Stimulated activated CD4-positive, alpha-beta T cell treated with anti-CD3 and anti-CD28 coated beads, TNF-alpha, amount 100 ng/mL, for 48 hours (primary cell): ENCODE measurements at places on chromosomes 13 and 19.
A peak's percentile ranks its signal among the peaks of the same experiment; 100 is the strongest.

GRCh38 chr13:79585033-79585432 is 104.1 kb downstream of the NDFIP2 start:
- DNase-seq, result no peak

GRCh38 chr13:111292710-111293485 is 27.5 kb upstream of the TEX29 start:
- DNase-seq, result no peak

GRCh38 chr19:46772170-46773017 is 16.0 kb downstream of the SLC1A5 start:
- no peak for DNase-seq

DNA sequence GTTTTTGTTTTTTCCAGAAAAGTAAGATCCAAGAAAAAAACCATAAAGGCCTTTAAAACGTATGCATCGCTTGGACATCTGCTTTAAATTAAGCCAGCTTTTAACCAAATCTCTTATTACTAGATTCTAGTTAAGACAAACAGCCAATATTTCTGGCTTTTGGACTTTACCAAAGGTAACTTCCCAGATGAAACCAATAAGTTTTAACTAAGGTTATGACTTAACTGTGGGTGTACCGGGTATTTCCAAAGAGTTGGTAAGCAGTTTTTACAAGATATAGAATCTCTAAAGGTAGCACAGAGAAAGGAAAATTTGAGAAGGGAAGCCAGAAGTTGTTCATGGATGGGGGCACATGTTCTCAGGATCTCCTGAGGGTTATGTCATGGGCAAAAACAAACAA is 34.0 kb downstream of the CEACAM1 start:
- no peak for DNase-seq

DNA sequence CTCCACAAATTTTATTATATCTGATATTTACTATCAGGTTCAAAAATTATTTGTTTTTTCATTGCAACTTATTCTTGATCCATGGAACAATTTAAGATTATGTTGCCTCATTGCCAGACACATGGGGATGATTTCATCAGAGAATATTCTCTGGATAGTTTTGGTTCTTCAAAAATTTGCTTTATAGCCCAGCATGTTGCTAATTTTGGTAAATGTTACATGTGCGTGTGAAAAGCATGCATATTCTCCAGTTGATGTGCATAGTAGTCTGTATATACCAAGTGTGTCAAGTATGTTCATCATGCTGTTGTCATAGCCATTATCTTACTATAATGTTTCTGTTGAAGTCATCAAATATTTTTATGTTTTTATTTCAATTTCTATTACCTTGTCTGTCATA is 122.3 kb downstream of the RFC3 start:
- no peak for DNase-seq

DNA sequence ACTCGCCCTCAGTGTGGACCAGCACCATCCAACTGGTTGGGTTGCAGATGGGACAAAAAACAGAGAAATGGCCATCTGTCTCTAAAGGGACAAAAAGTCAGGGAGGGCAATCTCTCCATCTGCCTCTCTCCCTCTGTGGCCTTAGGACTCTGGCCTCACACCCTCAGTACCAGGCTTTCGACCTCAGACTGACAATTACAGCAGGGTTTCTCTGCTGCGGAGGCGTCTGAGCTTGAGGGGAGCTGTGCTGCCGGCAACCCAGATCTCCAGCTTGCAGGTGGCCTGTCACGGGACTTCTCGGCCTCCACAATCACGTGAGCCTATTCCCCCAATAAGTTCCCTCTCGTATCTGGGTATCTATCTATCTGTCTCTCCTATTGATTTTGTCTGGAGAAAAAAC is 27.7 kb downstream of the MLLT1 start:
- no peak for DNase-seq

- no peak for DNase-seq
Observed at GRCh38 chr19:5002143-5002542, 33.2 kb downstream of the KDM4B start.

DNA sequence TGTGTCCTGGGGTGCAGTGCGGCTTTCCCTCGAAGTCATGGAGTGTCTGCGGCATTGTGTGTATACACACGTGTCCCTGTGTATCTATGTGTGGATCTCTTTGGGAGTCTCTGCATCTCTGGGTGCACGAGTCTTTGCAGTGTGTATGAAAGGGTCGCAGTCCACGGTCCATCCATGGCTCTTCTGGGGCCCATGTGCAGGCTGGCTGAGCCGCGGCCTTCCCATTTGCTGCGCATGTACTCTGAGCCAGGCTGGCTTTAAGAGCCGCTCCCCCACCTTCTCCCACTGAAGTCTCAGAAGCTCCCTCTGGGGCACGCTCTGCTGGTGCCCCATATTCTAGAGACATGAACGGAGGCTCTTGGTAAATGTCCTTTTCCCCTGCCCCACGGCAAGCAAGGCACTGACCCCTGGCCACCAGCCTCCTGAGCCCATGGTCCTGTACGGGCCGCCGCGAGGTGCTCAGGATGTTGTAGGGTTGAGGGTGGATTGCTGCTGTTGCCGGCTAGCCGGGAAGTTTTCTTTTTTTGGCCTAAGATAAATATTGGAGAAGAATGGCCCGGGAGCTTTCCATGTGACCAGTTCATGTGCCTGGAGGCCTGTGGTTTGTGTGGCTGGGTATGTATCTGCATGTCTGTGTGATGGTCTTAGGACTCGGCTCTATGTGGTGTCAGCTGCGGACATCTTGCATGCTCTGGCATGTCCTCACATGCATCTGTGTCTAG is 31.9 kb downstream of the PAK4 start:
- no peak for DNase-seq

DNA sequence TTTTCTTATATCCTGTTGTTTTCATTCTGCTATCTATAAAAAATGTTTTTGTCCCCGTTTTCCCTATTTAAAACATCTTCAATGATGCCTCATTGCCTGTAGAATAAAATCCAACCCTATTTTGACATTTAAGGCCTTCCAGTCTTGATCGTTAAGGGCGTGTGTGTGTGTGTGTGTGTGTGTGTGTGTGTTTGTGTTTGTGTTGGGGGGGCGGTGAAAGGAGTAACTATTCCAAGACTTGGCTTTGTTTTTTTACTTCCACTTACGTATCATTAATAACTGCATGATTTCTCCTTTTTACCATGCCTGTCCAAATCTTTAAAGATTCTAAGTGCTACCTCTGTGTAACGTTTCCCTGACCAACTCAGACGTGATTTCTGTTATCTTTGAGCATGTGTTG is 784 bp downstream of the PIBF1 start:
- DNase-seq, result no peak

- DNase-seq, result no peak
Observed at GRCh38 chr19:4473763-4474513, 1.8 kb downstream of the HDGFL2 start.

GRCh38 chr13:51067706-51068105 is 43.4 kb downstream of the C13orf42 start:
- DNase-seq, result no peak

GRCh38 chr19:18274219-18274780 is at the start of gene IQCN:
Gene IQCN, minus strand, starts transcription at chr19:18274452. Its CDS starts 4,974 bp downstream, at chr19:18269478.
- no peak for DNase-seq

DNA sequence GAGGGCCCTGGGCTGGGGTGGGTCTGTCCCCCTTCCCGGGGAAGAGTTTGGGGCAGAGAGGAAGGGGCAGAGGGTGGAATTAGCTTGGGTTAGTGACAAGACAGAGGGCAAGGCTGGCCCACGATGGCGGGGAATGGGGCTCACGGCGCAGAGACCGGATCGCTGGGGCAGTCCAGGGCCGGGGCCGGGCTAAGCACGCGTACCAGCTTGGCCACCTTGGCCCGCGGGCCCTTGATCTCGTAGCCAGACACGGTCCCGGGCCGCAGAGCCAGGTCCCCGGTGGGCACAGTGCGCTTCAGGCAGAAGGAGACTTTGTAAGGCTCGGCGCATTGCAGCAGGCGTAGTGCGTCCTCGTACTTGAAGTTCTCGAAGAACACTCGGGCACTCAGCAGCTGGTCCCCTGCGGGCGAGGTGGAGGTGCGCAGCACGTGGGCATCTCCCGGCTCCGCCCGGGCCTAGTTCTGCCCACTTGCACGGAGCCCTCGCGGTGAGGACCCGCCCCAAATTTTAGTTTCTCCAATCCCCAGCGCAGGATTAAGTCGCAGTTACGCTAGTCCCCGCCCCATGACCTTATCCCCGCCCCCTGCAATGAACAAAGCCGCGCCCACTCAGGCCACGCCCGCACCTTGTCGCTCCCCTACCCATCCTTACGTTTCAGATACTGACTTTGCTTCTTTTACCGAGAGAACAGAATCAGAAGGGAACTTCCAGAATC is 8.6 kb upstream of the HIPK4 start:
- peak; percentile 65 for DNase-seq

DNA sequence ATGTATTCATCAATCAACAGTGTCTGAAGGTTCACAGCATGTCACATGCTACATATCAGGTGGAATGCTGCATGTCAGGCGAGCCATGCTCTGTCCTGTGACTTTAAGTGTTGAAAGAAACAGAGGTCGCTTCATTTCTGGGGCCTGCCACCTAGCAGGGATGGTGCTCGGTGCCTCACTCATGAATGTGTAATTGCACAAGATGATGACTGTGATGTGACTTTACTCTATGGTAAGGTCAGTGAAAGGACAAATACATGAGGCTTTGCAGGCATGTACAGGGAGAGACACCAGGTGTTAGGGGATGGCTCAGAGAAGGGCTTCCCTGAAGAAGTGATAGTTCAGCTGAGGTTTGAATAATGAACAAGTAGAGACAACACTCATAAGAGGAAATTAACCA is 66.7 kb downstream of the FRY start:
- DNase-seq, result no peak

GRCh38 chr13:20609145-20609544 is 42.2 kb downstream of the IFT88 start:
- no peak for DNase-seq

DNA sequence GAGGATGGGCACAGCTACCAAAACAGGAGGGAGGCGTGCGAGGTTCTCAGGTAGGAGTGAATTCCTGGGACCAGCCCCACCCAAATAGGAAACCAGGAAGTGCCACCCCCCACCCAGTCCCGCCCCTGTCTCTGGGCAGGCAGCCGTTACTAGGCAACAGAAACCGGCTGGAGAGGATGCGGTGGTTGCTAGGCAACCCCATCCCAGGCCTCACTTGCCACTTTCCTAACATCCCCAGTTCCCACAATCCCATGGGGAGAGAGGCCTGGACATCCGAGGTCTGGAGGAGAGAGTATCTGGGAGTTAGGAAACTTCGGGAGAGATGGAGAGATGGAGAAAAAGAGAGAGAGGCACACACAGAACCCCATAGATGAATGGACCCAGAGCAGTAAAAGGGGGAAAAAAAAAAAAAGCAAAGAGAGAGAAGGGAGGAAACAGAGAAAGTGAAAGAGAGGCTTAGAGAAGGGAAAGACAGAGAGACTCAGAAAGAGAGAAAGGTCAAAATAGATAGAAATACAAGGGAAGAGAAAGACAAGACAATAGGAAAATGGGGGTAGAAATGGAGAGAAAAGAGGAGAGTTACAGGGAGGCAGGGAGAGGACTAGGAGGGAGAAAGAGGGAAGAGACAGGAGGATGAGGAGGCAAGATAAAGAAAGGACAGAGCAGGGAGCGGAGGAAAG is 3.8 kb downstream of the GRIK5 start:
- no peak for DNase-seq

GRCh38 chr13:113969973-113970611 is 3.8 kb downstream of the C13orf46 start:
- DNase-seq, result no peak

GRCh38 chr13:40031031-40031430 is 375.6 kb downstream of the COG6 start:
- DNase-seq, result no peak

GRCh38 chr13:106835477-106835876 is 267.5 kb upstream of the ARGLU1 start:
- DNase-seq, result no peak

- DNase-seq, result no peak
Observed at GRCh38 chr19:29478578-29479565, 46.9 kb upstream of the VSTM2B start.

DNA sequence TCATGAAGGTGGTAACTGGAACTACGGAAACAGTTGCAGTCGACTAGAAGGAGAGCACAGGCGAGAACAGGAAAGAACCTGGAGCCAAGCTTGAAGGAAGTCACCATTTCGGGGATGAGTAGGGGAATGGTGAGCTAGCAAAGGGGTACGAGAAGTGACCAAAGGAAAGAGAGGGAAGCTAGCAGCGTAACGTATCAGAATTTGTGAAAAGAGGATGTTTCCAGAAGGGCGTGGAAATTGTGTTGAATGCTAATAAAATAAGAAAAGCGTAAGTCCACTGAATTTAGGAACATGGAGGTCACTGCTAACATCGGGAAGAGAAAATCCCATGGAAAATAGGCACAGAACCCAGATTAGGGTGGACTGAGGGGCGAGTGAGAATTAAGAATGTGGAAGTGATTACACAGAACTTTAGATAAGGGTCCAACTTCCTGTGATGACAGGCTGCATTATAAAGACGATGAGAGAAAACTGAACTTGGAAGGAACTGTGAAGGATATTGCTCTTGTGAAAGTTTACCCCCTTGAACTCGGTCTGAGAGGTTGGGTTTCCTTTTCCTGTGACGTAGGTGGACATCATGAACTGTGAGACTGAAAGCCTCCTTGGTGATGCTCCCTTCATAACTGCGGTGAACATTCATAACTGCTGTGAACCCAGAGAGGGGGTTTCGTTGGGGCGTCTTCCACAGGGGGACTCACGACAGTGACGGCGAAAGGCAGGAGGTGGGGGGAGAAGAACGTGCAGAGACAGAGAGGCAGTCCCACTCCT is 2.0 kb upstream of the FFAR2 start:
- peak; percentile 20 for DNase-seq

DNA sequence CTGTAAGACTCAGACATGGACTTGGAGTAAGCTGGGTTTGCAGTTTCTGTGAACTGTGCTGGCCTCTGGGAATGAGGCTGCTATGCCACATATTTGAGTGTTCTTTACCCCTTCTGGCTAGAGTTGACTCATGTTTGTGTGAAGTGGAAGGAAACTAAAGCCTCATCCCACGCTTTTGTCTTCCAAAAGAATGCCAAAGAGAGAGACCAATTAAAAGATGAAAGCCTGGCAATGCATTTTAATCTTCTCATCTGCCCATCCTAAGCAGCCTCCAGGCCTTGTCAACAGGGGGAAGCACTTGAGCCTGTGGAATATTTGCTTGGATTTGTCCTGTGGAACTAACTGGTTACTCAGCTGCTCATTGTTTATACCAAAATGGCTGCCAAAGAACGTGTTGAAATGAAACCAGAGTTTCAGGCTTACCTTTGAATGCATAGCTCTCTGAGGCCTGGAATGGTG is 49.1 kb downstream of the LMO7 start:
- no peak for DNase-seq

DNA sequence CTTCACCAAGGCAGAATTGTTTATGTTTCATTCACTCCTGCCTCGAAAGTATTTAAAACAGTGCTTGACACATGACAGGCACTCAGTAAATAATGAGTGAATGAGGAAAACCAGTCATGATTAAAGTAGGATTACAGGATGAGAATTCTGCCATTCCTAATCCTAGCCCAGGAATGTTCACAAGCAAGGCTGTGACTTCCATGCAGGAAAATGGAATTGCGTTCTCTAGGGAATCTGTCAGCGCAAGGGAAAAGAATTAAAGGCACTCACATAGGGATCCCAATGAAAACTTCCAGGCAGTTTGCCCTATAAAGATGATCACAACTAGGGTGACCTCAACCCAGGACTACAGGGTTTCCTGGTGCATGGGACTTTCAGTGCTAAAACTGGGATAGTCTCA is 143.4 kb downstream of the CYSLTR2 start:
- no peak for DNase-seq

GRCh38 chr13:114045113-114045735 is 71.3 kb upstream of the C13orf46 start:
- no peak for DNase-seq

GRCh38 chr19:49916839-49917733 is 11.9 kb upstream of the ATF5 start:
- no peak for DNase-seq

GRCh38 chr19:17322854-17323253 is 11.8 kb downstream of the ANO8 start:
- no peak for DNase-seq
